Ammon's horn (tissue), 1 donor: ENCODE measurements at places on chromosomes 12 and 14.

DNA sequence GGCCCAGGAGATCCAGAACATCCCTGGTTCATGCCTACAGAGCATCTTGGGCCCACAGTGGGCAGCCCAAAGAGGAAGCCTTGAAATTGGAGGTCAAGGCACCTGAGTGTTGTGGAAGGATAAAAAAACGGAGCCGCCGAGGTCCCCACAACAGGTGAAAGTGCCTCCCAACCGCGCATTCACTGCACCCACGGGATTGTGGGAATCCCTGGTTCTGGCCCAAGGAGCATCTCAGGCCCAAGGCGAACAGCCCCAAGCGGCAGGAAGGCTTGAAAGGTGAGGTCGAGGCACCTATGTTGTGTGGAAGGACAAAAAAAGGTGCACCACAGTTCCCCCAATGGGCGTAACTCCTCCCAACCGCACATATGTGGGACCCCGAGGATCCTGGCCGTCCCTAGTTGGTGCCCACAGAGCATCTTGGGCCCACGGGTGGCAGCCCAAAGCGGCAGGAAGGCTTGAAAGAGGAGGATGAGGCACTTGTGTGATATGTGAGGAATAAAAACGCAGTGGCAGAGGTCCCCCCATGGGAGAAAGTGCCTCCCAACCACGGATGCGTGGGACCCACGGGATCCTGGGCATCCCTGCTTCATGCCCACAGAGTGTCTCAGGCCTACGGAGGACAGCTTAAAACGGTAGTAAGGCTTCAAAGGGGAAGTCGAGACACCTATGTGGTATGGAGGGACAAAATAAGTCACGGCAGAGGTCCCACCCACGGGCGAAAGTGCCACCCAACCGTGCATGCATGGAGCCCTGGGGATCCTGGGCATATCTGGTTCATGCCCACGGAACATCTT is 583.9 kb downstream of the ALG10 start:
- no peak for DNase-seq

DNA sequence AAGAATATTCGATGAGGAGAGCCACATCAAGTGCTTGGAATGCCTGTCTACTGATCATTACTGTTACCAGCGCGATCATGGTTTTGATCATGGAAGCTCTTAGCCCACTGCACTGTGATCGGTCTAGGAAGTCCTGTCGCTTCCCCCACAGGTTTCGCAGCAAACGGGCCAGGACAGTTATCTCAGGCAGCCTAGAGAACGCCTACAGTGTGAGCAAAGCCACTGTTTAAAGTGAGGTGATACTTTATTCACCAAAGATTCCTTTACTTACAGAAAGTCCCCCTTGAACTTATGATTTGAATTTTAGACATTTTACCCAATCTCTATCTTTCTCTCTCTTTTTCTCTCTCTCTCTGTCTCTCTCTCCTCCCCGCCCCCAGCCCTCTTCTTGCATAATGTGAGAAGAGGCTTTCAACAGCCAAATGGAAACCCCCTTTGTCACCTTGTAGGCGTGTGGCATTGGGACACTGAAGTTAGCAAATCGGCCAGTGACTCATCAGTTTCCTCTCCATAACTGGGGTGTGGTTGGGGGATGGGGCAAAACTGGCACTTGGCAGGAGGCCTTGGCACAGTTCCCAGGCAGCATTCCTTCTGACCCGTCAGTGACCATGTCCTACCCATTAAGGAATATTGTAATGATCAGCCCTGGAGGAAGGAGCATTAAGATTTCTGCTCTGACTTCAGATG is 214.8 kb downstream of the CHST11 start:
- DNase-seq = peak; percentile 70

- no peak for DNase-seq
Measured at GRCh38 chr12:95303476-95303875, 85.9 kb downstream of the VEZT start.

DNA sequence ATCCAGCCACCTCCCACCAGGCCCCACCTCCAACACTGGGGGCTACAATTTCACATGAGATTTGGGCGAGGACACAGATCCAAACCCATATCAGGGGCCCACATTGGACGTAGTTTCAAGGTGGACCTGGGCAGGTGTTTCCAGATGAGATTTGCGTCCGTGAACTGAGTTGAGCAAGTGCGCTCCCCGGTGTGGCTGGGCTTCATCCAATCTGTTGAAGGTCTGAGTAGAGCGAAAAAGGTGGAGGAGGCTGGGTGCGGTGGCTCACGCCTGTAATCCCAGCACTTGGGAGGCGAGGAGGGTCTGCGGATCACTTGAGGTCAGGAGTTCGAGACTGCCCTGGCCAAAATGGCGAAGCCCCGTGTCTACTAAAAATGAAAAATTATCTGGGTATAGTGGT is 4.9 kb upstream of the GLT1D1 start:
- no peak for DNase-seq

- DNase-seq = no peak
Measured at GRCh38 chr12:132572106-132572505, 38.3 kb downstream of the LRCOL1 start.

DNA sequence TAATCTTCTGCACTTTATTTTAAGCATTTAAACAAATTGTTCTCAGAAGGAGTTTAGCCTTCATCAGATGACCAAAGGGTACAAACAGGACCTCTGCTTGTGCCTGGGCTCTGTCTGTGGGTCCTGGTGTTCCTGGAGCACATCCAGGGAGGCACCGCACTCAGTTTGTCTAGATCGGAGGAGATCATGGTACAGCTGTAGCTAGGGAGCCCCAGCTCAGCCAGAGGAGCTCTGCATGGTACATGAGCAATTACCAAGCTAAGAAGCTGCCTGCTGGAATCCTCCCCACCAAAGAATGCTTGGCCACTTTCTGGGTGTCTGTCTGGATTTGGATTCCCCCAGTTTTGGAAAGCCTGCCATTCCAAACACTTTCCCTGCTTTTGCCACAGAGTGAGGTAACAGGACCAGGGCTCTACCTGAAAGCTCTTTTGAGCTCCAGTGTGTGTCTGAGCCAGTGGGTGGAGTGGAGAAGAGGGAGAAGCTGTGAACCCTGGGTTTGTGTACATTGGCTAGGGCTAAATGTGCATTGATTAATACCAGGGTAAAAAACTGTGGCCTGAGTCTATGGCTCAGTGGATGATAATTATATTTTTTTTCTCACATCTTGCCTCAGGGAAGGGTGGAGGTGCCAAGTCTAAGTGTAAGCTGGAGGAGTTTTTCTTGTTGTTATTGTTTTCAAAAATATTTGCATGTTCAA is 163.7 kb upstream of the IGF1 start:
- DNase-seq = no peak

DNA sequence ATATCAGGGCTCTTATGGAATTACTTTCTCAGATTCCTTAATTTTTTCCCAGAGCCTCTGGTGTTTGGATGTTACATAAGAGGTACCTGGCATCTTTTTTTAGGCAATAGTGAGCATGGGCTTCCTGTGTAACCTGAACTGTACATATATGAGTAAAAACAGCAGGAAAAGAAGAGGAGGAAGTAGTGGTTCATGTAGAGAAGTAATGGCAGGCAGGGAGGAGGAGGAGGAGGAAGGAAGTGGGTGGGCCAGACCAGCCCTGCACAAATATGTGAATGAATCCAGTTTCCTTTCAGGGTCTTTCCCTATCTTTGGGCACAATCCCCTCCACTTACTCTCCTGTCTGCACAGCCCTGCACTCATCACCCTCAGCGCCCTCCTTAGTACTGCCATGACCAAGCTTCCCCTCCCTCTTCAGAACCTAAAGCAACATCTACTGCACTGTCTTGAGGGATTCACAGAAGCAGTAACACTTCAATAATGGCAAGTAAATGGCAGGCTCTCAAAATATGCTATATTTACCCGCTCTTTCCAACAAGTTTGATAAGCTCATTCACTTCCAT is 40.9 kb upstream of the GSG1 start:
- no peak for DNase-seq

DNA sequence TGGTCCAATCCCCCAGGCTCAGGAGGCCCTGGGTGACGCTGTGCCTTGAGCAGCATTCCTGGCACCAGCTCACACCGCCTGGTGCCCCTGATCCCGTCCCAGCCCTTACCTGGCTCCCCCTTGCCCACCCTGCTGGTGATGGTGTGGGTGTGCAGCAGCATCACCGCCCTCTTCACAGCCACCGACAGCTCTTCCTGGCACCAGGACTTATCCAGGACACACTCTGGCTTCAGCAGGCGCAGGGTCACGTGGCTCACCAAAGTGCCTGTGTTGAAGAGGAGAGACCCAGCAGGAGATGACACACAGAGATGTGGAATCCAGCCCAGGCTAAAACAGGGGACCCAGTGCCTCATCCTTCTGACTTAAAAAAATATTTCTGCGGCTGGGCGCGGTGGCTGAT is 36.2 kb downstream of the GCN1 start:
- no peak for DNase-seq

DNA sequence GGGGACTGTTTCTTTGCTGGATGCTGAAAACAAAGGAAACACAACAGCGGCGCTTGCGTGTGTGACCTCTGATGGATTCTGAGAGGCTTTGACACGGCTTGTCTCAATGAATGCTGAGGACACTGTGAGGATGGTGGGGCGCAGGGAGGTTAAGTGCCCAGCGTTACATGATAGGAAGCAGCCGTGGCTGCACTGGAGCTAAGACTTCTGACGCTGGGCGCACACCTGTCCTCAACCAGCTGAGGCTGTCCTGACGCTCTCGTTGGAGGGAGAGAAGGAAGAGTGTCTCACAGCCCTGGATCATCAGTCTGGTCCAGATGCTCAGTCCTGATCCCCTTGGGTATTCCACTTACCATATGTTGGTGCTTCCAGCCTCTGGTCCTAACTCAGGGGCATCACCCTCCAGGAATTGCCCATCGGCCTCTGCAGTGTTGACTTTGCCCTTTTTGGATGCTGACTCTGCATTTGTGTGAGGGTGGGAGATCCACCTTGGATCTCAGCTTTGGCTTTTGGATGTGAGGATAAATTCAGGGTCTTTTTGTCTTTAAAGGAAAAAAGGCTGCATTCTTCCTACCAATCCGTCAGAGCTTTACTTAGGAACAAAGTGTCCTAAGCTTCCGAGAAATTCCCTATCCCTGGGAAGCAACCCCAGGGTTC is 125.2 kb downstream of the ZNF664 start:
- peak; percentile 7 for DNase-seq
